ENCODE measurements at places on chromosomes 2 and 18.
A peak's percentile ranks its signal among the peaks of the same experiment; 100 is the strongest.

- DNase-seq, result no peak
Observed at GRCh38 chr2:211162911-211163310, 606.5 kb downstream of the CPS1 start.

DNA sequence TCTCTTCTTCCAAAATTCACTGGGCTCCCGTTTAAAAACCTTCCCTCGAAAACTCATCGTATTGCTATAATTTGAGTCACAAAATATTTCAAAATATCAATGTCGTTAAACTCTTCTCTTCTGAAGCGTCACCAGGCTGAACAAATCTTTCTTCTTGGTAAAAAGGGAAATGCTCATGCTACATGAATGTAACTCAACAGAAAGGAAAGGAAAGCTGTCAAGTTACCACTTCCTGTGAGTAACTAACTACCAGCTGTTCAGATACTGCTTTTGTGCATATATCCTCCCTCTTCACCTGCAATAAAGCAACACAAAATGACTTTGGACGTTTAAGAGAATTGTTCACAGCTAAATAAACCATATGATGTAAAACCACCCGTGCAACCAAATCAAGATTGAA lies 95.4 kb downstream of the DOCK10 start:
- peak; percentile 50 for DNase-seq

DNA sequence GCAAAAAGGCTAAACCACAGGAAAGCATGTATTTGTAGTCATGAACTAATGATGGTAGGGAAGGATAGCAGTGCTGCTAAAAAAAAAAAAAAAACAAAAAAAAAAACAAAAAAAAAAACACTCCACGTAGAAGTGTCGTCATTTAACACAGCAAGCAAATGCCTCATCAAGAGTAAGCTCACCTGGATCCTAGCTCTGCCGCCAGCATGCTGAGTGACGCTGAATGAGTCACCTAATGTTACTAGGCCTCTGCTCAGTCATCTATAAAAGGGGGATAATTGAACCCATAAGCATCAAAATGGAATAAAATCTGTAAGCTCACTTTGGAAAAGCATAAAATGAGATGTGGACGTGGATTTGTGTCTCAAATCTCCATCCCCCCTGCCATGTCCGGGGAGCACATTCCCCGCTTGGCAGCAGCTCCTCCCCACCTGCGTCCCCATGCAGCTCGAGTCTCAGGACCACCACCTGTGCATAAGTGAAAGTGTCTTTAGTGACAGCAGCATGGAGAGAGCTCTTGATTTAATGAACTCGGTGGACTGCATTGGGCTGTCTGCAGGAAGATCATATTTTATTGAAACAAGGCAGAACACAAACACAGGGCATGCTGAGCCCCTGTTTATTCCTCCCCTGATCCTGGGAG lies 427.5 kb downstream of the LRATD1 start:
- DNase-seq, result no peak

- DNase-seq, result no peak
Observed at GRCh38 chr2:146228466-146229058, 1616.3 kb upstream of the ACVR2A start.

GRCh38 chr2:219609149-219609750 lies 11.6 kb downstream of the STK11IP start:
- DNase-seq, result no peak

DNA sequence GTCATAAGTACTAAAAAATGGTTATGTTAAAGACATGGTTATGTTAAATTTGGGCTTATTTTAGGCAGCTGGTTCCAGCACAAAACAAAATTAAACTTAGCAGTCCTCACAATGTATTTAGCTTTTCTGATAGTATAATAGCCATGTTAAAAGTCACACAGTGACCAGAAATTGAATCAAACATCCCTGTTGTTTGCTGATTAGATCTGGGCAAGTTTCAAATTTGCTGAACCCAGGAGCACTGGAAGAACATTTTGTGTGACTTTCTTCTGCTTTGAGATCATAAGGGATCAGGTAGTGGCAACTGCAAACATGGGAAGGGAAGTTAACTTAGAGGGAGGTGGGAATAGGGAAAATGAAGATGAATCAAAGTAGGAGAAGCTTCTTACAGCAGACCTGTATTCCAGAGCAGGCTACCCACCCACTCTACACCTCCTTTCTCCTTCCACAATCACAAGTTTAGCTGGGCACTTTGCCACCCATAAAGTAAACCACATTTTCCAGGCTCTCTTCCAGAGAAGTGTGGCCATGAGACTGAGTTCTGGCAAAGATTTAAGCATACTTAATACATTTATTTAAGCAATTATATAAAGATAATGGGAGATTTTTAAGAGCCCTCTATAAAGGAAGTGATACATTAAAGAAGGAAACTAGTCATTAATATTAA lies 616.1 kb upstream of the LRATD1 start:
- DNase-seq, result no peak

DNA sequence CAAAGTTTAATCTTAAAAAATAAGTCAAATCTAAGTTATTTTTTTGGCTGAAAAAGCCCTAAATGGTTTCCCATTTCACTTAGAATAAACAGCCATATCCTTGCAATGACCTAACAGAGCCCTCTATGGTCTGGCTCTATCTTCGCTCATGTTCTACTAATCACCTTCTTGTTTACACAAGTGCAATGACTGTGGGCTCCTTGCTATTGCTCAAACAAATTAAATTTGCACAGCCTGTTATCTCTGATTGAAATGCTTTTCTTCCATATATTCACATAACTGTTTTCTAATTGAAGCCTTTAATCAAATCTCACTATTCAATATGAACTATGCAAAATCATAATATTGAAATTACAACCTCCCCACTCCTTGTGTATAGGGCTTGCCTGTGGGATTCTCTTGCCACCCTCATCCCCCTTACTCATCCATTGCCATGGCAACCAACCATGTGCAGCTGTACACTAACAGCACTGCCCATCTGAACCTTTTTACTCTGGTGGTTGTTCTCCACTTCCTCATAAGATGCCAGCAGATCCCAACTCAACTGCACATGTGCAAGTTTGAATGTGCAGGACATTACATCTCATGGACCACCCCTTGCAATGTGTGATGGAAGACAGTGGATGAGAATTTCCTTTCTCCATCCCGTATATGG lies 1083.2 kb downstream of the SOCS6 start:
- DNase-seq, result no peak

DNA sequence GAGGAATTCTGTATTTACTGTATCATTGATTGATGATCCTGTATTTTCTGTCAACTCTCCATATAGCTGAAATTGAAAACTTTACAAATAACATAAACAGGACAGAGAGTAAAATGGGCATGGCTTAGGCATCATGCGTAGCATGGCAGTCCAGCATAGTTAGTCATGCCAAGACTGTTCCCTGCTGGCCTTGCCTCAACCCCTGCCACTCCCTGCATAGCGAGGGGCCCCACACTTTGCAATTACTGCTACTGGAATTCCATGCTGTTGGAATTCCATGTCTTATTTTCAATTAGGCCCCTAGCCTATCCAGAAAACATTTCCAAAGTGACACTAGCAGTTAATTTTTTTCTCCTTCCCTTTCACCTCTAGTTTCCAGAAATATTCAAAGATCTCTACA lies 15.1 kb upstream of the SOX11 start:
- DNase-seq, result no peak
